ENCODE measurements at places on chromosomes 16 and 17.
A peak's percentile ranks its signal among the peaks of the same experiment; 100 is the strongest.

GRCh38 chr16:81940781-81941560 is 70.3 kb downstream of the SDR42E1 start:
- no peak for DNase-seq

DNA sequence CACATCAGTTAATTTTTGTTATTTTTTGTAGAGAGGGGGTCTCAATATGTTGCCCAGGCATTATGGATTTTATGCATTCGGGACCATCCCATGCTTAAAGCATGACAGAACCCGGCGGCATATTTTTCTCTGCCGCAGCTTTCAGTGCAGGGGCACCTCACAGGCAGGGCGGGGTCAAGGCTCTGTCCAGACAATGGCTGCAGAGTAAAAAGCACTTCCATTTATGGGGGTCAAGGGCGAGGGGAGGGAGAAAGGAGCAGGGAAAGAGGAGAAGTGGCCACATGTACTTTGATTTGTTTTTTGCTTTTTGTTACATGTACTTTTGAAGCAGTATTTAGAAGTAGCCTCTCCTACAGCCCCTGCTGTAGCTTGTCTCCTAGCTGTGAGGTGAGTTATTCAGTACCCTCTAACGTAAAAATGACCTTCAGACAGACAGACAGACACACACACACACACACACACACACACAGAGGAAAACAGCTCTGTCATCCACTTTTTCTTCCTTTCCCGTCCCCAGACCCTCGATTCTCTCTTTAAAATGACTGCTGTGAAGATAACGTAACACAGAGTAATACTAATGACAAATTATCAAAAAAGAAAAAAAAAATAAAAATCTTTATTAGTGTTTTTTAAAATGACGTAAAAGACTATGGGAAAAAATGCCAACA is 856 bp upstream of the SCPEP1 start:
- no peak for DNase-seq

GRCh38 chr17:21453144-21453898 is 77.2 kb downstream of the KCNJ12 start:
- DNase-seq, result no peak

GRCh38 chr17:81860756-81861568 is 627 bp upstream of the P4HB start:
- DNase-seq, result peak; percentile 98

GRCh38 chr16:9119795-9120194 is 28.4 kb downstream of the HAPSTR1 start:
- no peak for DNase-seq

DNA sequence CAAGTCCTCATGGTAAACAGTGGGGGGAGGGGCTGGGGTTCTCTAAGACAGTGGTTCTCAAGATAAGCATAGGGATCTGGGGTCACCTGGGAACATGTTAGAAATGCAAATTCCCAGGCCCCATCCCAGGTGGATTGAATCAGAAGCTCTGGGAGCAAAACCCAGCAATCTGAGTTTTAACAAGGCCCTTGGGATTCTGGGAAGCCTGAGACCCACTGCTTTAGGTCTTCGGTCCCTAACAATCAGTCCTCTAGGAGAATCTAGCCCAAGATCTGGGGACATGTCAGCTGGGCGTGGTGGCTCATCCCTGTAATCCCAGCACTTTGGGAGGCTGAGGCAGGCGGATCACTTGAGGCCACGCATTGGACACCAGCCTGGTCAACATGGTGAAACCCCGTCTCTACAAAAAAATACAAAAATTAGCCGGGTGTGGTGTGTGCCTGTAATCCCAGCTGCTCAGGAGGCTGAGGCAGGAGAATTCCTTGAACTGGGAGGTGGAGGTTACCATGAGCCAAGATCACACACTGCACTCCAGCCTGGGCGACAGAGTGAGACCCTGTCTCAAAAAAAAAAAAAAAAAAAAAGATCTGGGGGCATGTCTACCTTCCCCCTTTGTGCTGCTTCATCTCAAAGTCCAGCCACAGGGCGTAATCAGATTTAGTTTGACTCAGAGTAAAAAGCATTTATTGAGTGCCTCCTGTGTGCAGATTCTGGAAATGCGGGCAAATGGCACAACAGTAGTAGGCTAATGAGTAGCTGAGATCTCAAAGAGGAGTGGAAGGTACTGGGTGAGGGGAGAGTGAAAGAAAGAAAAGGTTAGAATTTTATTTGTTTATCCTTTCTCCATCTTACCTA is 8.8 kb upstream of the NR1D1 start:
- no peak for DNase-seq

DNA sequence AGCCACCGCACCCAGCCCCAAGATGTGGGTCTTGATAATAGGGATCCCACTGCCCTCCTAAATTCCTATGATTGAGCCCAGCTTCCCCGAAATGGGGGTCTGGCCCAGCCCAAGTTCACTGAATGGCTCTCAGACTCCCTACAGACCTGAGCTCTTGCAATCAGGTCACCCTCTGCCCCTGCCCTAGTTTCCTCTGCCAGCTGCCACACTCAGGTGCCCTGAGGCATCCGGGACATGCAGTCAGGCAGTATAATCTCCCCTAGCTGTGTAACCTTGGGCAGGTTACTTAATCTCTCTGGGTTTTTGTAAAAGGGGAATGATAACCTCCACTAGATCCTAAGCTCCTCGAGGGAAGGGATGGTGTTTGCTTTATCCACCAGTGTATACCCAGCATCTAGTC is 61.1 kb upstream of the TOB1 start:
- DNase-seq, result no peak

DNA sequence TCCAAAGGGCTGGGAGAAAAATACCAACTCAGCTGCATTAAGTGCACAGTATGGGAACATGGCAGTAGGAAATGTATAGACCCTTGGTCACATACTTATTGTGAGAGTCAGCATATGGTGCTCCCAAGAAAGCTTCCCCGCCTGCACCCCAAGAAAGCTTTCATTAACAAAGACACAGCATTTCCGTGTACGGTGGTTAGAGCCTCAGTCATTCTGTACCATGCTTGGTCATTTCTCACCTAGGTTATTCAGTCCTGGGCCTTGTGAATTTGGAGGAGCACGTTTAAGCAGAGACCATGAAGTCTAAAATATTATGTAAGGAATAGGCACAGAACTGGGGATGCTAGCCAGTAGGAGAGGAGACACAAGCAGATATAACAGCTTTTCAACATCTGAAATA is 56.1 kb downstream of the ESRP2 start:
- DNase-seq, result no peak

DNA sequence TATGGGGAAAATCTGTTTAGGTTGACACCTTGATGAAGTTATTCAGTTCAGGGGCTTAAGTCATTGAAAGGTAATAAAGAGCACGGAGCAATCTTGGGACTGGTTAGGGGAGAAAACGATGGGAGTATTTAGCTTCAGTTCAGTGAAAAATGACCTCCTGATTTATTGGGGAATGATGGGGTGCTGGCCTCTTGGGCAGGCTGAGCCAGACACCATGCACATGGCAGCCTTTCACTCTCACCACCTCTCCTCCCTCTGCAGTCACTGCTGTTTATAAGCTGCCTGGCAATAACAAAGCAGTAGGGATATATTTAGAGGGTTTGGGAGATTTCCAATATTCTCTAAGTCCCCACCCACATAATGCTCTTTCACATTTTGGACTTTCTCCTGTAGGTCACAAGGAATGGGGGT is 140.5 kb upstream of the HS3ST2 start:
- DNase-seq, result no peak

- no peak for DNase-seq
Measured at GRCh38 chr16:11063448-11064201, 119.3 kb downstream of the CLEC16A start.

- no peak for DNase-seq
Measured at GRCh38 chr17:34909040-34909439, 52.2 kb downstream of the CCT6B start.

DNA sequence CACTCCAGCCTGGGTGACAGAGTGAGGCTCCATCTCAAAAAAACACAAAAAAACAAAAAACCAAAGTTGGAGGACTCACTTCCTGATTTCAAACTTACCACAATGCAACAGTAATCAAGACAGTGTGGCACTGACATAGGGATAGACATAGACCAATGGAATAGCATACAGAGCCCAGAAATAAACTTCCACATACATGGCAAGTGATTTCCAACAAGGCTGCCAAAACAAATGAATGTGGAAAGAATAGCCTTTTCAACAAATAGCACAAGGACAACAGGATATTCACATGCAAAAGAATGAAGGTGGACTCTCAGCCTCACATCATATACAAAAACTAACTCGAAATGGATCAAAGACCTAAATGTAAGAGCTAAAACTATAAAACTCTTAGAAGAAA is 36.8 kb upstream of the RASD1 start:
- no peak for DNase-seq

DNA sequence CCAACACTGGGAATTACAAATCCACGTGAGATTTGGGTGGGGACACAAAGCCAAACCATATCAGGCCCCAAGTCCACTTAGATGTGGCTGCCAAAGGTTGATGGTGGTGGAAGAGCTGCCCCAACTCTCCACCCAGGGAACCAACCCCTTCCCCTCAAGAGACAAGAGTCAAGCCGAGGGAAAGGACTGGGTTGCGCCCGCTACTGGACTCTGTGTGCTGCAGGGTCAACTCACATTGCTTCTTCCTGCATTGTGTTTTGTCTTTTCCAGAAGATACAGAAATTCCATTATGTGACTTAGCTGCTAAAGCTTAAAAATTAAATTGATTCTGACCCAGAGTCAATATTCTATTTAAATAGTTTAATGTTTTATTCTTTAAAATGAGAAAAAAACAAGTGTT is 58.5 kb downstream of the ADAMTS18 start:
- DNase-seq, result no peak

DNA sequence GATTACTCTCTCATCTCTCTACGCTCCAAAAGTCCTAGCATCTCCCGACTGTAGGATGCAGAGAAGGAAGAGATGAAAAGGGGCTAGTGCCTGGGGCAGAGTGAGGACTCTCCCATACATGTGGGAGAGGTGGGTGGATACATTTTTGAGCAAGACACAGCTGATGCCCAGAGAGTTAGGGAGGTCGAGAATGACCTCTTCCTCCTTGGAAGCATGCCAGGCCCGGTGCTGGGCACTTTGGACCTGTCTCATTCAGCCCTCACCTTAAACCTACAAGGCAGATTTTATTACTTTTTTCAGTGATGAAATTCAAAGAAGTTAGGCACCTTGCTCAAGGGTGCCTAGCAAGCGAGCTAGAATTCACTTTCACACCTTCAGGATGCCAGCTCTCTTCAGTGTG is 38.2 kb downstream of the WSCD1 start:
- DNase-seq, result no peak

GRCh38 chr17:35868737-35869136 is at the start of gene HEATR9:
TSS of gene HEATR9 (minus strand) at chr17:35868891. CDS start at chr17:35868742, 149 bp downstream.
- no peak for DNase-seq

GRCh38 chr16:89655062-89655643 is 2.4 kb downstream of the CHMP1A start:
- DNase-seq, result no peak

DNA sequence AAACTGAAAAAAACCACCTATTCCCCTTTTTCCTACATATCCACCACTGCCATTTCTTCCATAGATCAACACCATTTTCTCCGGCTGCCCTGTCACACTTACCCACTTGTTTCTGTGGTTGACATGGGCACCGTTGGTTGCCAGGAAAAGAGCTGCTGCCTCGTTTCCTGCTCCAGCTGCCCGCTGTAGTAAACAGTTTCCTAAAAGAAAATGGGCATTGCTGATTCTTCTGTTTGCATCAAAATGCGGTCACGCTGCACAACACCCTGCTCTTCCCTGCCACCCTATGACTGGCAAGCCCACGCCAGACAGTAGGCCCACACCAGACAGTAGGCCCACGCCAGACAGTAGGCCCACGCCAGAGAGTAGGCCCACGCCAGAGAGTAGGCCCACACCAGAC is 46.3 kb downstream of the CYB5D2 start:
- DNase-seq, result no peak

DNA sequence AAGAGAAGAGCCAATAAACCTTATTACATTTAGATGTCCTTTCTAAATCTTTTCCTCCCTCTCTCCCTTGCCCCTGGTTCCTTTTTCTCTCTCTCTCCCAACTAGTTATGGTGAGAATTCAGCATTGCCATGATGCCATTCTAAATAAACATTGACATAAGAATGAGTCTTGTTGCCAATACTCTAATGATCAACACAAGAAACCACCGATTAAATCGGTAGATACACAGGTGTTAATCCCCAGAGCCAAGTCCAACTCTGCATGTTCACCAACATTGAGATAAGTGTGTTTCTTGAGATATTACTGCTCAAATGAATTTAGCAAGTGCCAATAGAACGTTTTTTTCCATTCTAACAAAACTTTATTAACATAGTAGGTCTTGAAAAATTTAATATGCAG is 412.1 kb downstream of the KCNJ2 start:
- no peak for DNase-seq

- DNase-seq, result no peak
Measured at GRCh38 chr16:70692130-70692872, 6.4 kb upstream of the MTSS2 start.

DNA sequence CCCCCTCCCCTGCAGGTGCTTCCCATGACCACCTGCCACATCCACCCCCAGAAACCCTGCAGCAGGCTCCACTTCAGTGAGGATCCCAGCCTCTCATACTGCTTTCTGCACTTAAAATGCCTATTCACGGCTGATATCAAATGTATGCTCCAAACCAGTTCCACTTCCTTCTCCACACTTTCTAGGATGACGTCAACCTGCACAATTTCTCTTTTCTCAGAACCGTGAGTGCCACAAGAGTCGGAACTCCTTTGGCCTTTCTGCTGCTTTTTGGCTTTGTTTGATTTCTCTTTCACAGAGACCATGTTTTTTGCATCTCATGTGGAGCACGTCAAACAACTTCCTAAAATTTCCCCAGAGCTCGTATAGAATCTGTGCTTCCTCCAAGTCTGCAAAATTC is 378.8 kb upstream of the TNRC6C start:
- DNase-seq, result no peak
